ENCODE measurements at places on chromosomes 13 and 19. TPM values are rescaled to one million over a fixed set of nuclear protein-coding genes. Genes with fewer than 3 reads are reported as not detected.

DNA sequence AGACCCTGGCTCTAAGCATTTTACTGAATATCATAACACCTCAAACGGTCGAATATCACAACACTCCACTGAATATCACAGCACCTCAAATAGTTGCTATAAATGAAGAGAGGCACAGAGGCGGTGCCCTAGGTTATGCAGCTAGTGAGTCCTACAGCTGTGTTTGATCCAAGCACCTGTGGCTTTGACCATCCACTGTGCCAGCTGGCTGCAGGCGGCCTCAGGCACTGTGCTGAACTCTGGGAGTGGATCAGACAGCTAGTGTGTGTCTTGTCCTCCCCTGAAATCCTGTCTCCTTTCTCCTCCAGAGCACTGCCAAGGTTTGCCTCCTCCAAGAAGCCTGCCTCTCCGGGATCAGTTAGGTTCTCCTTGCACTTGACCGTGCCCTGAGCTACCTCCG is 7.3 kb downstream of the NOSIP start:
- no peak for DNase-seq

- no peak for DNase-seq
These were observed 503.4 kb downstream of the TBC1D4 start for GRCh38 chr13:74978591-74978990.

DNA sequence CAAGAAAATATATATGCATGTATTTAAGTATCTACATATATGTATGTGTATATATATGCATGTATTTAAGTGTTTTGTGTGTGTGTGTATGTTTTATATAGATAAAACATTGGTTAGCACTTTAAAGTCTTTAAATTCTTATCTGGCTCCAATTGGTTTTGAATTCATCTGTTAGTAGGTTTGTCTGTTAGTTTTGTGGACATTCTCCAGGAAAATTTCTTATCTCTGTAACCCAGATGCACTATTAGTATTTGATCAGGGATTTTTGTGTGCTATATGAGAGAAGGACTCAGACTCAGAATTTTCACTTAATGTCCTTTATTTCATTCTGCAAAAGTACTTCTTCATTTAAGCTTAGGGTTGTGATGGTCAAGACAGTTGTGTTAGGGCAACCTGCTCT is 103.1 kb downstream of the ITGBL1 start:
- no peak for DNase-seq

The ZNF83 gene
- 39.4 TPM for total RNA-seq

- DNase-seq, result no peak
These were observed 3.8 kb downstream of the HSPBP1 start for GRCh38 chr19:55275851-55276719.

The MIA gene
- total RNA-seq, result 1.1 TPM

GRCh38 chr19:34232566-34233481 is 21.5 kb upstream of the GARRE1 start:
- no peak for DNase-seq

DNA sequence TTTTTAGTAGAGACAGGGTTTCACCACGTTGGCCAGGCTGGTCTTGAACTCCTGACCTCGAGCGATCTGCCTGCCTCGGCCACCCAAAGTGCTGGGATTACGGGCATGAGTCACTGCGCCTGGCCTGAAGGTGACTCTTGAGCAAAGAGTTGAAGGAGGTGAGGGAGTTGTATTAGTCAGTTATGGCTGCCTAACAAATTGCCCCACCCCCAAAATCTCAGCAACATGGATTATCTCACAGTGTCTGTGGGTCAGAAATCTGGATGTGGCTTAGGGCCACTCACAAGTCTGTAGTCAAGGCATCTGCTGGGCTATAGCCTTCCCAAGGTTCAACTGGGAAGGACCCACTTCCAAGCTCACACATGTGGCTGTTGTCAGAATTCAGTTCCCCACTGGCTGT is 52.8 kb upstream of the ADGRE5 start:
- DNase-seq, result no peak

DNA sequence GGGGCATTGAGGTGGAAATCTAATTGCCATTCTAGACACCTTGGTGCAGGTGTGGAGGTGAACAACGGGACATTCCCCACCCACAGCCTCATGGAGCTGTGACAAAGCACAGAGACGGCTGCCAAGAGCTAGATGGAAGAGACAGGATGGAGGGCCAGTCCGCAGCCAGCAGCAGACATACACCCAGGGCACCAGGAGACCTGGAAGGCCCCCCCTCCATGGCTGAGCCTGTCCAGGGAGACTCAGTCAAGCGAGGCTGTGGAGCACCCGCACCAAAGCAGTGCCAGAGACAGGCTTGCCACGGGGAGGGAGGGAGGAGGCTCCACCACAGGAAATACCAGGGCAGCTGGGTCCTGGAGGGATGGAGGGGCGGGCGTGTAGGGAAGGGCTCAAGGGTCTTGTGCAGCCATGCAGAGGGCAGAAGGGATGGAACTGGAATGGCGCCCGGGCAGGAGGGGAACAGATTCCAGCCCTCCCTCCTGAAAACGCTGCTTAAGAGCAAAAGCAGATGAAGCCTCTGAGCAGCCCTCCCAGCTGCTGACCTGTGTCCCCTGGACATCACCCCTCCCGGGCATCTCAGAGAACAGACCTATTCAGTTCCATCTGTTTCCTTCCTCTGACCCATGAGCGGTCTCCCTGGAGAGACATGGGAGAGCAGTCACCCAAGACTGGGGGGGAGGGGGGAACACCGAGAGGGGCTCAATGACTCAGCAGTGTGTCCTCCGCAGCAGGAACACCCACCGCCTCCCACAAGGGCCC is 14.4 kb downstream of the EPS15L1 start:
- no peak for DNase-seq

- no peak for DNase-seq
These were observed 46.8 kb downstream of the FAM124A start for GRCh38 chr13:51269039-51269438.

The BRD4 gene
- 170 TPM for total RNA-seq

GRCh38 chr19:40279761-40280607 is 5.2 kb downstream of the AKT2 start:
- no peak for DNase-seq

The IGFL2 gene
- 57.7 TPM for total RNA-seq

DNA sequence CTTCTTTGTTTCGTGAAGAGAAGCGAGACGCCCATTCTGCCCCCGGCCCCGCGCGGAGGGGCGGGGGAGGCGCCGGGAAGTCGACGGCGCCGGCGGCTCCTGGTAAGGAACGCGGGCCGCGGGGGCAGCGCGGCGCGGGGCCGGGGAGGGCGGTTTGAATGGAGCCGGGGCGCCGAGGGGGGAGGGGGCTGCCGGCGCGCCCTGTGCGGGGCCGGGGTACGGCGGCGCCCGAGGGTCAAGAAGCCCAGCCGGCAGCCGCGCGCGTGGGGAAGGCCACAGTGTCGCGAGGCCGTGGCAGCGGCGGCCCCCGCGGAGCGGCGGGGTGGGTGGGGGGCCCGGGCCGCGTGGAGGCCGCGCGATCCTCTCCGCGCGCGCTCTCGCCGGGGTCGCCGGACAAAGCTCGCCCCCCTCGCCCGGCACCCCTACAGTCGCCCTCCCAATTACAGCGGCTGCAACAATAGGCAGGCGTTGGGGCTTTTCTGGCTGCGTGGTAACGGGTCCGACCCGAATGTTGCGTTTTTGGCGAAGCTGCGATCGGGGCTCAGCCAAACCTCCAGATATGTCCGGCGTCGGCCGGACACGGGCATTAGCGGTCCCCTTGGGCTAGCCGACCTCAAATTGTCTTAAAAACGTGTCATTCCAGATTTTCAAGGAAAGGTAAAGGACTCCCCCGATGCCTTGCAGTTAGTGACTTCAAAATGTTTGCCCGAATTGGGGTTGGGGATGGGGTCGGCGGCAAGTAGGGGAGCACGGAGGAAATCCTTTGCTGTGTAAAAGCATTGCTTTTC is 437 bp downstream of the SMARCA4 start:
- DNase-seq, result peak; percentile 39

The NLRP11 gene
- 0.26 TPM for total RNA-seq

DNA sequence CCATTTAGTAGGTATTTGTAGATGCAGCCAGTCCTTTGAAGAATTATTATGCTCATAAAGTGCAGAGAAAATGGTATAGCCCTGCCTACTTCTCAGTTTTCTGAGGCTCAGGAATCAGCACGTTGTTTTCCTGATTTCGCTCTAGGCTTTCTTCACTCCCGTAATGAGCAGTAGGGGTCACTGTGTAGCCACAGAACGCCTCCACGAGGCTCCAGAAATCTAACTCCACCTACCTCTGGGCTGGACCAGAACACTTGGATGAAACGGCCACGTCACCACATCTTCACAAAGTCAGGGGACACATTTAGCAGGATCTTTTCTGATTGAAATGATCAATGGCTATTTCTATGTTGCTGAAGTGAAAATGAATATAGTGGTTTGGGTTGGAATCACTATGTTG is 49.8 kb upstream of the GTF3A start:
- peak; percentile 75 for DNase-seq

The PINLYP gene
- total RNA-seq, result not detected

The TEX29 gene
- total RNA-seq, result not detected

The LRP3 gene
- 21.3 TPM for total RNA-seq

The C19orf73 gene
- 1.7 TPM for total RNA-seq

GRCh38 chr19:3028305-3029064 is 595 bp downstream of the TLE2 start:
- DNase-seq, result peak; percentile 57

The GSK3A gene
- total RNA-seq, result 59.6 TPM

DNA sequence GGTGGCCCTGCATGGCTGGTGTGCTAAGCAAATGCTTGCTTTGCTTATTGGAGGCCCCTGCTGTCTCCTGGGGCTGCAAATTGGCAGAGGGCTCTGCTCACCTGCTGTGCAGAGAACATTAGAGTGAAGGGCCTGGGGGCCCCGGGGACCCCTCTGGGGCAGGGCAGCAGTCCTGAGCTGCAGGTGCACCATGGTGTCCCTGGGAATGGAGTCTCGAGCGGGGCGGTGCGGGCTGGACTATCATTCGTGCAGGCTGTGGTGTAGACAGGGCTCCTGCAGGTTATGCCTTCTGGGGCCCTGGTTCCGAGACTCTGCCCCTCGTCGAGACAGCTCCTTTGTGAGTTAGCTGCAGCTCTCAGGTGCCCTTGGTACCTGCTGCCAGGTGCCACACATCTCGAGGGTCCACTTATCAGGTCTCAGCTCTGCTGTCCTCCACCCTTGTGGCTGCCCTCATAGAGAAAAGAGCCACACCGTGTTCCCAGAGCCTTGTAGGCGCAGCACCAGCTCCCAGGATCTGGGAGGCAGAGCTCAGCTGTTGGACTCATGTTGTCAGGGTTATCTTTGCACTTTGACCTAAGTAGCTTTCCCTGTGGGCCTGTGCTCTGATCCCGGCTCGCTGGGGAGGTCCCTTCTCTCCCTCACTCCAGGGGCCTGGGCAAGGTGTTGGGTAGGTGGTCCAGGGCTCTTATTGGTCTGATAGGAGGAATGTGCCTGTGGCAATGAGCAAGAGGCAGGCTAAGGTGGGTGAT is 58.0 kb upstream of the ZNF536 start:
- peak; percentile 30 for DNase-seq

DNA sequence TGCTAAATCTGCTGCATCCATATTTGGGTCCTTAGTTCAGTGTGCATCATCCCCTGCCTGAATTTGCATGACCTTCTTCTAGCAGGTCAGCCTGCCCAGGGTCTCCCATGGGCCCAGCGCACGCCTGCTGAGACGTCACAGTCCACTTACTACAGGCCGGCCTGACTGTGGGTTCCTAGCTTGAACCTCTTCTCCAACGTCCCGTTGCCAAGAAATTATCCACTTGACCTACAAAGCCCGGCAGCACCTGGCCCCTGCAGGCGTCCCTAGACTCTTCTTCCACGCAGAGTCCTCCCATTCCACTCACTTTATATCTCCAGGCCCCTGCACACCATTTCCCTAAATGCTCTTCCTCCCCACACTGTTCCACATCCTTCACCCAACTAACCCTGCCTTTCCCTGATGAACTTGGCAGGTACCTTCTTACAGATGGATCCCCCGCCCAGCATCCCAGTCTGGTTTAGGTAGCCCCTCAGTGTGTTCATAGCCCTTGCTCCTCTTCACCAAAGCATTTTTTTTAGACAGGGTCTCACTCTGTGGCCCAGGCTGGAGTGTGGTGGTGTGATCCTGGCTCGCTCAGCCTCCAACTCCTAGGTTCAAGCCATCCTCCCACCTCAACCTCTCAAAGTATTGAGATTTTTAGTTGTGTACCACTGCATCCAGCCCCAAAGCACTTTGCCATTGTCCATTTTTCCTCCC is 155.0 kb upstream of the SOX1 start:
- DNase-seq, result no peak

The PSENEN gene
- 70.2 TPM for total RNA-seq

All from Caco-2 (cell line).